T follicular helper cell (primary cell): ENCODE measurements at places on chromosomes 16 and 17.

DNA sequence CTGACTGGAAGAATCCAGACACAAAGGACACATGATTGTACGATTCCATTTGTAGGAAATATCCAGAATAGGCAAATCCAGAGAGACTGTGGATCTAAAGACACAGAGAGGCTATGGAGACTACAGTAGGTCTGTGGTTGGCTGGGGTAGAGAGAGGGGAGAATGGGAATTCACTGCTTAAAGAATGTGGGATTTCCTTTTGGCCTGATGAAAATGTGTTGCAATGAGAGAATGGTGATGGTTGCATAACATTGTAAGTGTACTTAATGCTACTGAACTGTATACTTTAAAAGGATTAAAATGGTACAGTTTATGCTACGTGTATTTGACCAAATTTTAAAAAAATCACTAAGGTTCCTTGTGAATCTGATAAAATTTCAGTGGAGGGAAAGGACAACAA lies 62.1 kb downstream of the GPRC5B start:
- no peak for DNase-seq

GRCh38 chr17:13572581-13572980 lies 29.1 kb downstream of the HS3ST3A1 start:
- no peak for DNase-seq

DNA sequence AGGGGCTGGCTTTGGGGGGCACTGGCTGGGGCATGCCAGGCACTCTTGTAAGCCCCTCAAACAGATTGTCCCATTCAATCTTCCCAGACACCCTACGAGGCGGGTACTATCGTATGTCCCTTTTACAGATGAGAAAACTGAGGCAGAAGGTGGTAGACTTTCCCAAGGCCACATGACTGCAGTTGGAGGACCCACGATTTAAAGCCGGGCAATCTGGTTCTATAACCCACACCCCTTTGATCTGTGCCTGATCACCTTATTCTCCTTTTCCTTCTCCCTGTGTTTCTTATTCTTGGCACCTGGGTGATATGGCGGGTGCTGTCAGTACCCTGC lies 146.3 kb upstream of the IRX3 start:
- no peak for DNase-seq

- no peak for DNase-seq
These were observed 11.9 kb downstream of the TMEM170A start for GRCh38 chr16:75452464-75453190.

- no peak for DNase-seq
These were observed 143.0 kb upstream of the ZFHX3 start for GRCh38 chr16:73190688-73191659.

GRCh38 chr16:920051-920681 lies 50.6 kb downstream of the LMF1 start:
- DNase-seq = no peak

GRCh38 chr17:44967907-44968224 lies 237 bp downstream of the C1QL1 start:
- no peak for DNase-seq

DNA sequence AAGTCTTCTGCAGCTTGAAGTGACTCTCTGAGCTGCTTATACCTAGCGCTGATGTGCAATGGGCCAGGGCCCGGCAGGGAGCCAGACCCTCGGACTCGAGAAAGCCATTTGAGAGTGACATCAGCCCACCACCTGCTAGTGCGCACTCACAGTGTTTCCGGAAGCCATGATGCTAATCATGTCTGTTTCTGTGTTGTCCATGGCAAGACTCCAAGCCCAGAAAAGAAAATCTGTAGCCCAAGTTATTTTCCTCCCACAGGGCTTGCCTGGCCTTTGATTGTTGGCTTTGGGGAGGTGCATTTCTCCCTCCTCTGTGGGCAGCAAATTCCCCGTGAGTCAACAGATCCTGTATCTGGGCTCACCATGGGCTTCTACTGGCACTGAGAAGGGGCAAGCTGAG lies 1.8 kb upstream of the CDRT4 start:
- DNase-seq = no peak

DNA sequence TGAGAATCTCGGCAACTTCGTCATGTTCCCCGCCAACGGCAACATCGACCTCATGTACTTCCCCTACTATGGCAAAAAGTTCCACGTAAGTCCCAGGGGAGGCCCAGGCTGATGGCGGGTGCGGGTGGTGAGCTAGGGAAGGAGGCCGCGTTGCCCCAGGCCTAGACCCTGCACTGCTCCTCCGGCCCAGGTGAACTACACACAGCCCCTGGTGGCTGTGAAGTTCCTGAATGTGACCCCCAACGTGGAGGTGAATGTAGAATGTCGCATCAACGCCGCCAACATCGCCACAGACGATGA lies 4.8 kb downstream of the ATP1B2 start:
- DNase-seq = no peak

DNA sequence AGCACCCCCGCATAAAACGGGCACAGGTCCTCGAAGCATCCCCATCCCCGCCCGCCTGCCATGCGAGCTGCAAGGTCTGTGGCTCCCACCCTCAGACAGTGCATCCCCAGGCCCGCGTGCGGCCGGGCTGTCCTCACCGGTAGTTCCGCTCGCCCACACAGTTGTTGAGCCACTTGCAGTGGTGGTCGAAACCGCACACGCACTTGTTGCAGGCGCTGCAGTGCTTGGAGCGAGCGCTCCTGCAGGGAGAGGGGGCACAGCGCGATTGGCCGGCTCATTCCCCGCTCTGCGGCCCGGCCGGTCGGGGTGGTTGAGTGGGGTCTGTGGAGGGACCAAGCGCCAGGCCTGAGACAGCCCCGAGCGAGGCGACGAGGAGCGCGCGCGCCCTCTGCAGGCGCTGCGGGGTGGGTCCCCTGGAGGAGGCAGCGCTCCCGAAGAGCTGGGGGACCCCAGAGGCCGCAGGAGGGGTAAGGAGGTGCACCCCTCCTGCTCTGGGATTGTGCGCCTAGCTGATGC lies 6.0 kb upstream of the TPPP3 start:
- no peak for DNase-seq

DNA sequence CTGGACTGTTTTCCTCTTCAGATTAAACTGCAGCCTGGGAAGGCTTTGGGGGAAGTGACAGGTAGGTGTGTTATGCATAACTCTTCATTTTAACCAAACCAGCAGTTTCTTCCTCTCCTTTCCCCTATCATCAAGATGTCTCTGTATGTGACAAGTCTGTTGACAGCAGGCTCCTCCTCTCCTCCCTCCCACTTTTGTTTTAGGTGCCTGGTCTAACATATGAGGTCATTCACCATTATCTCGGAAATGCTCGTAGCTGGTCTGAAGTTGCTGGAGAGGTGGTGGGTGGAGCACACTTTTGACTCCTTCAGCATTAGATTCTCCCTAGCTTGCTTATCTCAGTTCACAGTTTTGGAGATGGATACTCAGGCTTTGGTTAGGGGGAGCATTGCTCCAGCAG lies 571.0 kb upstream of the EEF2KMT start:
- DNase-seq = no peak

- no peak for DNase-seq
These were observed 16.1 kb upstream of the GPRC5C start for GRCh38 chr17:74415608-74416396.

GRCh38 chr17:73657473-73658116 lies 13.3 kb upstream of the SDK2 start:
- DNase-seq = no peak

DNA sequence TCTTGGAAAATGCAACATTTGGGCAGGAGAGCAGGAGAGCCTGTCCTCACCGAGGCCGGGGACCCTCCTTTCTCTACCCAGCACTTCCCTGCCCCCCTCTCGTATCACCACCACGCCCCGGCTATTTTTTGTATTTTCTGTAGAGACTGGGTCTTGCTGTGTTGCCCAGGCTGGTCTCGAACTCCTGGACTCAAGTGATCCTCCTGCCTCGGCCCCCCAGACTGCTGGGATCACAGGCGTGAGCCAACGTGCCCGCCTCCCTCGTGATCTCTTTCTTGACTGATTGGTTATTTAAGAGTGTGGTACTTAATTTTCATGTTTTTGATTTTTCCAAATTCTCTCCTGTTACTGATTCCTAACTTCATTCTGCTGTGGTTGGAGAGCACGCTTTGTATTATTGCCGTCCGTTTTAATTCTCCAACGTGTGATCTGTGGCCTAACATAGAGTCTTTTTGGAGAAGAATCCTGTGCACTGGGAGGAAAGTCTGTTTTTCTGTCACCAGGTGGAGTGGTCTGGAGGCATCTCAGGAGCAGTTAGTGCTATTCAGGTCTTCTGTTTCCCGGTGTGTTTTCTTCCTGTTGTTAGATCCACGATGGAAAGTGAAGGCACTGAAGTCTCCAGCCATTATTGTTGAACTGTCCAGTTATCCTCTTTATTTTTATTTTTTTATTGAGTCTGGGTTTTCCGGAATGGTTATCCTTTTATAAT lies 40.4 kb downstream of the ZNF778 start:
- DNase-seq = no peak

GRCh38 chr17:69810326-69810965 lies 264.6 kb upstream of the KCNJ16 start:
- no peak for DNase-seq

DNA sequence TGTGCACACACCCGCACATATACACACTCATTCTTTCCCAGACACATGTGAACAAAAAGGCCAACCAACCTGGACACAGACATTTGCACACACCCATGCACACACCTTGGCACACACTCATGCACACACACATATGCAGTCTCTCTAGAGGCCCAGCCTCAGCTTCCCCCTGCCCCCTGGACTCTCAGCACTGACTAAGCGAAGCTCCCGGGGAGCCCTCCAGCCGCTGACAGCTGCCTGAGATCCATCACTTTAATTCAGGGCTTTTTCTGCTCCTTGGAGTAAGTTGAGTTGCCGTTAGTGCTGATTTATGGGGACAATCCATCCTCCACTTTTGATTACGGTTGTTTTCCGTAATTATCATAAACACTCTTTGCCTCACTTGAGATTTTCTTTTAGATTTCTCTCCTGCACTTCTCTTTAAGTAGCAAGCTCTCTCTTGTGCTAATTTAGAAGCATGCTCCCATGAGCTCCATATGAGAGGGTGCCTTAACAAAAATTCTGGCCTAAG lies 158.6 kb upstream of the CDC42EP4 start:
- DNase-seq = no peak

DNA sequence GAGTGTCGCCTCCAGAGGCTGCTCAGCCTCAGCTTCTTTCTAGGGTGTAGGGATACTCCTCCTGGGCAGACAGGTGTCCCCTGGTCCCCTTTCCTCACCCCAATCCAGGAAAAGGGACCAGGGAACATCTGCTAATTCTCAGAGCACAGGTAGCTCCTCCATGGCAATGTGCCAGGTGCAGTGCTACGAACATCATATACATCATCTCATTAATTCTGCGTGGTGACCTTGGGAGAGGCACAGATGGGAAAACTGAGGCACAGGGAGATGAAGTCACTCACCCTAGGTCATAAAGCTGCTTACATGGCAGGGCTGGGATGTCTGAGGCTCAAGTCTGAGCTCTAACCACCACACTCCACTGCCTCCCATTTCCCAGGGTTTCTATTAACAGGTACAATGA lies 11.7 kb downstream of the HDAC5 start:
- no peak for DNase-seq

GRCh38 chr17:57160624-57161023 lies 75.6 kb downstream of the AKAP1 start:
- DNase-seq = no peak

- no peak for DNase-seq
These were observed 4.0 kb downstream of the C1QBP start for GRCh38 chr17:5434984-5435383.

DNA sequence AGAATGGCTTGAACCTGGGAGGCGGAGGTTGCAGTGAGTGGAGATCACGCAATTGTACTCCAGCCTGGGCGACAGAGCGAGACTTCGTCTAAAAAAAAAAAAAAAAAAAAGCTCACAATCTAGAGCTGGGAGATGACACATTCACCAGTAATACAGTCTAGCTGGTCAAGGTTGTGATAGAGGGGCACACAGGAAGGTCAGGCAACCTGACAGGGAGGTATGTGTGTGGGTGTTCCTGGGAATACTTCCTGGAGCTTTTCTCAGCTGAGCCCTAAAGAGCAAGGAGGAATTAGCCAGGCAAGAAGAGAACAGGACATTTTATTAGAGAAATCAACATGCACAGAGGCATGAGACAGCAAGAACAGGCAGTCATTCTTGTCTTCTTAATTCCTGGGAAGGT lies 216.7 kb downstream of the SHISA9 start:
- no peak for DNase-seq

DNA sequence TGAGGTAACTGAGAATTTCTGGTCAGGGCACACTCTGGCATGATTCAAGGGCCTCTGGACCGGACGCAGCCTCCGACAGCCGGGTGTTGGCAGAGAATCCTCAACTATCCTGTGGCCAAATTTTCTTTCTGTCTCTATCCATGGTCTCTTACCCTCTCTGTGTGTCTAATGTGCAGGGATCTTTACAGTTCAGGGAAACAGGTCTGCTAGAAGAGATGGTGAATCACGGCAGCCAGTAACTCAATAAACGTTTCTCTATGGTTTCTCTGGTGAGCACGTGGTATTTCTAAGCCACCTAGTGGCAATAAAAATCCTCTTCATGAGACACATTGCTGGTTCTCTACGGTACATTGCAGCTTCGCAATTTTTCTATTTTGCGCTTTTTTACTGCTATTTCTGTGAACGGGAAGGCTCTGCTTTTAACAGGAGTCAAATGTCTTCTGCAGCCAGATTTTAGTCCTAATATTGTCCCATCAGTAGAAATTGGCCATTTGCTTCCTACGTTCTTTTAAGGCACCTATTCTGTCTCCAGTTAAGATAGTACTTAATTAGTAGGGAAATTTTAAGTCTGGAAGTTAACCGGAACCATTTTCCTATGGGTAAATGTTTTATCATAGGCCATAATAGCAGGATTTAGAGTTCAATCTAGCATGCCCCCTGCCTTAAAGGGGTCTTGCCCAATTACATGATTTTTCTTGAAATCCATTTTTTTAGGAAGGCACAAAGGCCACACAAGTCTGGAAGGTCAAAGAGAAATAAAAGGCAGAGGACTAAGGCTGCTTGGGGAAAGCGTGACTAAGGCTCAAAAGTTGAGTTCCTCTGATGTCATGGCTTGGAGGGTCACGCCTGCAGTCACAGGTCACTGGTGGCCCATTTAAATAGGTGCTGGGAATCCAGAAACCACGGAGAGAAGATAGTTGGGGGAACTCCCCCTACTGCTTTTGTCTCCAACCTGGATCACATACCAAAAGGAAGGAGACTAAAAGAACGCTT lies 31.5 kb downstream of the QPRT start:
- DNase-seq = peak; percentile 26

- no peak for DNase-seq
These were observed 13.4 kb downstream of the ADGRG5 start for GRCh38 chr16:57555831-57556230.

- DNase-seq = no peak
These were observed 53.1 kb upstream of the TANGO6 start for GRCh38 chr16:68790130-68790761.

DNA sequence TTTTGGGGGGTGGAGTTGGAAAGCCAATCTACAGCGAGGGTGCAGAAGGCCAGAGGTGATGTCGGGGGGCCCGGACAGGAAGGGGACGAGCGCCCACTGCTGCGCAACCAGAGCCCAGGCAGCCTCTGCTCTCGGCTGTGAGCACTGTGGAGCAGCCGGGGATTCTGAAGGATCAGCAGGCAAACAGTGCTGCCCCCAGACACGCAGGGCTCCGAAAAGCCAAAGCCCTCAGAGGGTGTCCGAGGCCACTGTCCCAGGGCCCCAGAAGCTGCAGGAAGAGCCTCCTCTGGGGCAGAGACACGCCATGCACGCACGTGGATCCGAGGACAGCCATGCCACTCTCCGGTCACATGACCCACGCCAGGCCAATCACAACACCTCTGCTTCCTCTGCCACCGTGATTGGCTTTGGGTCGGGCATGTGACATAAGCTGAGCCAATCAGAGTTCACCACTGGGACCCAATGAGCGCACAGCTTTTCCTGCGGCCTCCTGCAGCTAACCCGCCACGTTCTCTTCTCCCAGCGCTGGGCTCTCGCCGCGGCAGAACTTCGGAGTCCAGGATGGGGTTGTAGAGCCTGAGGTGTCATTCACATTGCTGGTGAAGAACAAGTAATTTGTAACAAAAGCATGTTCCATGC lies 40.7 kb downstream of the ACTG1 start:
- DNase-seq = no peak
